ENCODE measurements at places on chromosomes 2 and 18. TPM values are rescaled to one million over a fixed set of nuclear protein-coding genes. Genes with fewer than 3 reads are reported as not detected.

BMP10 gene
- total RNA-seq = not detected

MRPL53 gene
- total RNA-seq = 65.4 TPM

- DNase-seq = no peak
Observed at GRCh38 chr2:69933839-69934613, 19.1 kb downstream of the MXD1 start.

- DNase-seq = no peak
Observed at GRCh38 chr2:22248851-22249250, 1125.1 kb downstream of the TDRD15 start.

- DNase-seq = no peak
Observed at GRCh38 chr2:230866756-230867523, 2.2 kb downstream of the ITM2C start.

All from HCT116 (cell line).